Nasal cavity respiratory epithelium epithelial cell of viscerocranial mucosa (primary cell): ENCODE measurements at places on chromosomes 2 and 18. TPM values are rescaled to one million over a fixed set of nuclear protein-coding genes. Genes with fewer than 3 reads are reported as not detected.

The GAREM2 gene
- total RNA-seq = 0.34 and 0.50 TPM in 2 replicates

The GULP1 gene
- 38.7 and 66.6 TPM in 2 replicates for total RNA-seq

The SCYGR7 gene
- total RNA-seq = not detected in 2 replicates

The RAB31 gene
- total RNA-seq = 45.5 and 117 TPM in 2 replicates

The ACTG2 gene
- total RNA-seq = under 0.01 and 0.21 TPM in 2 replicates

The ALPG gene
- not detected in 2 replicates for total RNA-seq

The C2orf72 gene
- 0.14 TPM in 1 of 2 replicates, not detected in the other for total RNA-seq

The EFHD1 gene
- 0.07 TPM in 1 of 2 replicates, not detected in the other for total RNA-seq
